ENCODE measurements at places on chromosomes 1 and 21.
A peak's percentile ranks its signal among the peaks of the same experiment; 100 is the strongest.

DNA sequence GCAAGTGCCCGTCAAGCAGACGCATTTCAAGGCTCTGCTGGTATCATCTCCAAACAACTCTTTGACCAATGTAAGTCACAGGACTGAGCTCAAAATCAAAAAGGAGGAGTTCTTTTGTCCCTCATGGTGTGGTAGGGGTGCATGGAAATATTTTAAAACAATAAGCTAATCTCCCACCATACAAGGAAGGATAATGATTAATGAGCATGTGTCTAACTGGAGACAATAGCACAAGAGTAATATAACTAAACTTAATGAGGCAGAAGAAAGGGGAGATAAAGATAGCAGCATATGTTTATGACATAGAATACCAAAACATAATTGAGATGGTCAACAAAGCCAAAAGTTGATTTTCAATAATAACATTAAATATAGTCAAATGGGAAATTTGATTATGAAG lies 668.0 kb upstream of the ZP4 start:
- no peak for DNase-seq

GRCh38 chr1:43529206-43529731 lies 1.4 kb upstream of the PTPRF start:
- DNase-seq = peak; percentile 68

- DNase-seq = no peak
Observed at GRCh38 chr1:172585348-172585747, 52.4 kb downstream of the SUCO start.

GRCh38 chr1:161119092-161119903 lies 1.4 kb downstream of the NIT1 start:
- peak; percentile 30 for DNase-seq

- no peak for DNase-seq
Observed at GRCh38 chr1:119943216-119943615, 46.9 kb upstream of the ADAM30 start.

GRCh38 chr1:10528066-10529014 lies 53.6 kb downstream of the PEX14 start:
- DNase-seq = no peak

DNA sequence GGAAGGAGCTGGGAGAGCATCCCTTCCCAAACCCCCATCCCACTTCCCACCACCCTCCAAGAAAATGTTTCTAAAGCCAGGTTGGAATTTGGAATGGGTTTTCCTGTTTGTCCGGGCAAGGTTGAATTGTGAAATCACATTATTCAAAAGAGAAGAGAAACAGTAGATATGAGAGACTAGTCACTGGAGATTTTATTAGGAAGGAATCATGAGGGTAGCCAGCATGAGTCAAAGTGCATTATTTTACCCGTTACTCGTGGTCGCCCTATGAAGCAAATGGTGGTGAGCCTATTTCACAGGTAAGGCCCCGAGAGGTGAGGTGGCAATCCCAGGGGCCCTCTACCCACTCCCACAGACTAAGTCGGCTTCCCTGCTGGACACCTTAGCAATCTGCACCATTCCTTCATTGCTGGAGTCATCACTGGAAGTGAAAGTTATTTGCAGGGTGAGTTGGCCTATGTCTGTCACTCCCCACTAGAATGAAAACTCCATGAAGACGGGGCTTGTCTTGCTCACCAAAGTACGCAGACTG lies 52.8 kb downstream of the TOMM20 start:
- DNase-seq = no peak

GRCh38 chr1:147622731-147623130 lies 47.6 kb downstream of the ACP6 start:
- no peak for DNase-seq

DNA sequence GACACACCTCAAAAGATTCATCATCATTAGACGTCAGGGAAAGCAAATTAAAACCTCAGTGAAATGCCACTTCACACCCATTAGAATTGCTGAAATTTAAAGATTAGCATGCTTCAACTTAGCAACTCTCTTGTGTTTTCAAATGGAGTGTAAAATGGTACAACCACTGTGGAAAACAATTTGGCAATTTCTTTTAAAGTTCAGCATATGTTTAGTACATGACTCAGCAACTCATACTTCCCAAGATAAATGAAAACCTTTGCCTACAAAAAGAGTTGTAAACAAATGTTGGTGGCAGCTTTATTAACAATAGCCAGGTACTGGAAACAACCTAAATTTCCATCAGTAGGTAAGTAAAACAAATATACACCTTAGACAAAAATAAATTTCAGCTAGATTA lies 42.7 kb downstream of the ST3GAL3 start:
- DNase-seq = no peak

- DNase-seq = no peak
Observed at GRCh38 chr1:70455291-70455690, 44.2 kb downstream of the CTH start.

GRCh38 chr1:16189921-16190621 lies 22.4 kb downstream of the ARHGEF19 start:
- no peak for DNase-seq

- no peak for DNase-seq
Observed at GRCh38 chr1:7752512-7753417, 18.3 kb upstream of the VAMP3 start.

- no peak for DNase-seq
Observed at GRCh38 chr21:25688275-25689155, 46.2 kb downstream of the ATP5PF start.

GRCh38 chr1:68653882-68654281 lies 157.0 kb upstream of the DEPDC1 start:
- no peak for DNase-seq

- no peak for DNase-seq
Observed at GRCh38 chr1:25735956-25736529, 64.0 kb upstream of the SELENON start.

DNA sequence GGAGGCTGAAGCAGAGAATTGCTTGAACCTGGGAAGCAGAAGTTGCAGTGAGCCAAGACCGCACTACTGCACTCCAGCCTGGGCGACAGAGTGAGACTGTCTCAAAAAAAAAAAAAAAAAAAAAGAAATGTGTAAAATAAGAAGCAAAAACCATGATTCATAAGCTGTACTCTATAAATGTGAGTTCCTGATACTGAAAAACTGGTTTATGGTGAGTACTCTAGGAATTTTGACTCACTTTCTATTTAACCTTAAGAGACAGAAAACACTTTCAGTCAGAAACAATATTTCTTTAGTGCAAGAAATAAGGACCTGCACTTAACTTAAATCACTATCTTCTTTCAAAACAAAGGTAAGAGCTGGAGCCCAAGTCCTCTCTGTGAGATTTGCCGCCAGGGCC lies 19.9 kb upstream of the POU2F1 start:
- DNase-seq = no peak

DNA sequence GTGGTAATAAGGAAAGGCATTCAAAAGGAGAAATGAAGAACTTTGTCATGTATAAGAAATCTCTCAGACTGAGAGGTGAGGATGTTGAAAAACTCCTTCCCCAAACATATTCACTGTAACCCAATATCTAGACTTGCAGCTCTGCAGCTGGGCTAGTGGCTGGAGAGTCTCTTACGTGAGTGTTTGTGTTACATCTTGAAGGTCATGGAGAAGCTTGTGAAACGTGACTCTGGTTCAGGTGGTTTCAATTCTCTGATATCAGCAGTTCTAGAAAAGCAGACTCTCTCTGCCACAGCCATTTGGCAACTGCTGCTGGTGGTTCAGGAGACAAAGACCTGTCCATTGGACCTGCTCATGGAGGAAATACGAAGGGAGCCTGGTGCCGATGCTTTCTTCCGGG lies 55.0 kb upstream of the EPHA8 start:
- no peak for DNase-seq

GRCh38 chr1:46096269-46097148 lies 35.9 kb downstream of the PIK3R3 start:
- DNase-seq = no peak

DNA sequence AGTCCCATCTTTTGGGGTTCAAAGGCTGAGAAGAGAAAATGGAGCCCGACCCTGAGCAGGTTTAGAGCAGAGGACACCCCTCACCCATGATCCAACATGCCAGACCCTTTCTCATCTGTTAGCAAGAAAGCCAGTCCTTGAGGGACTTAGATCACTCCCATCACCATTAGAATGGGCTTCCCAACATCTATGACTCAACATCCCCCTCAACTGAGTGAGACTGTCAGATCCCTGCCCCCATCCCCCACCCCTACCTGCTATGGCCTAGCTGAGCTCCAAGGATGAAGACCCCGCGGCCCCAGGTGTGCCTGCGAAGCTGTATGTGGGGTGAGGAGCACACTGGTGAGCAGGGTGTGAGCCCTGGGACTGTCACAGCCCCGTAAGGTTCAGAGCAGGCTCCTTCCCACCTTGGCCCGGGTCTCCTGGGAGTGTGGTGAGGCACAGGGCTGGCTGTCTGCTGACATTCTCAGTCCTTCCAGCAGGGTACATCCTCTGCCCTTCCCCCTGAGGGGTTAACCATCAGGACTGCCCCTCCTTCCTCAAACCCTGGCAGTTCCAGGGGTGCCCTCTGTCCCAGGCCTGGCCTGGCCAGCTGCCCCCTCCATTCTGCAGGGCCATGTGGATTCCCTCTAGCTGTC lies 21.4 kb upstream of the BLACAT1 start:
- no peak for DNase-seq

GRCh38 chr21:36134803-36135390 lies at the start of gene CBR3:
CBR3 (plus strand) TSS chr21:36135079; CDS start chr21:36135193, 114 bp downstream.
- peak; percentile 48 for DNase-seq

GRCh38 chr1:39842836-39843235 lies 40.5 kb downstream of the TRIT1 start:
- no peak for DNase-seq

DNA sequence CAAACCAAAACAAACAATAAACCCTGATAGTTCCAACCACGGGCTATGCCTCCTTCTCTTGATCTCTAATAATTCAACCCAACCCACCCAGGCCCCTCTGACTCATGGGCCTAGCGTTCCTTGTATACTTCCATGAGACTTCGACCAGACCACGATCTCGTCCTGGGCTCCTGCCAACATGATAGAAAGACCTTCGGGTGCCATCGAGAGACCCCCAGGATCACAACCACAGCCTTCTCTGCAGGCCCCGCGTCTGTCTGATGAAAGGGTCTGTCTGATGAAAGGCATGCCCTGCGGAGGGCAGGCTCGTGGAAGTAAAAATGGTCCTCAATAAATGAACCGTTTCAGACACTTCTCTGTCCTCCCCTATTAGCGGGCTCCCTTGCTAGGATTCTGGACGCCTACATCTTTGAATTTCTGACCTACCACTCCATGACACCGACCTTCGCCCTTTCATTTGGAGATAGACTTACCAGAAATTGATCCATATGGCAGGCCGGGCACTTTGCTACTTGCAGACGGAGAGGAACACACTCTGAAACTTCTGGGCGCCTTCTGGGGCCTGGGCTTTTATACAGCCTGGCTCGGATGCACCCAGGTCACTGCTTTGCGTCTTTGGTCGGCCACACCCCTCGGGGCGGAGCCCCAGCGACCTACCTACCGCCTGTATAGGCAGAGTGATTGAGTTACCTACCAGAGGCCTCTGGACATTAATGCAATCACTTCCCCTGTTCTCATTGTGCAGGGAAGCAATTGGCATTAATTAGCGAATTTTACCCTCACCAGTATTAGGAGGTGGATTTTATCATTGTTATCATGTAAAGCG lies 5.3 kb upstream of the KLF18 start:
- no peak for DNase-seq

DNA sequence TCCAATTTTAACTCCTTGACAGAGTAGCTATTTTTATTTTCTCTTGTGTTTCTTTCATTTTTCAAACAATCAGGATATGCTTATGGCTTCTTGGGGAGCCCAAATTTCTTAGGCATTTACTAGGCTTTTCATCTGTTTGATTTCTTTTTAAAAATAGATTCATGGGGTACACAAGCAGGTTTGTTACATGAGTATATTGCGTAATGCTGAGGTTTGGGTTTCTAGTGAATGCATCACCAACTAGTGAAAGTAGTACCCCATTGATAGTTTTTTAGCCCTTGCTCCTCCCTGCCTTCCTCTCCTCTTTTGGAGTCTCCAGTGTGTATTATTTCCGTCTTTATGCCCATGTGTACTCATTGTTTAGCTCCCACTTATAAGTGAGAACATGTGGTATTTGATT lies 190.7 kb downstream of the CENPF start:
- DNase-seq = no peak

DNA sequence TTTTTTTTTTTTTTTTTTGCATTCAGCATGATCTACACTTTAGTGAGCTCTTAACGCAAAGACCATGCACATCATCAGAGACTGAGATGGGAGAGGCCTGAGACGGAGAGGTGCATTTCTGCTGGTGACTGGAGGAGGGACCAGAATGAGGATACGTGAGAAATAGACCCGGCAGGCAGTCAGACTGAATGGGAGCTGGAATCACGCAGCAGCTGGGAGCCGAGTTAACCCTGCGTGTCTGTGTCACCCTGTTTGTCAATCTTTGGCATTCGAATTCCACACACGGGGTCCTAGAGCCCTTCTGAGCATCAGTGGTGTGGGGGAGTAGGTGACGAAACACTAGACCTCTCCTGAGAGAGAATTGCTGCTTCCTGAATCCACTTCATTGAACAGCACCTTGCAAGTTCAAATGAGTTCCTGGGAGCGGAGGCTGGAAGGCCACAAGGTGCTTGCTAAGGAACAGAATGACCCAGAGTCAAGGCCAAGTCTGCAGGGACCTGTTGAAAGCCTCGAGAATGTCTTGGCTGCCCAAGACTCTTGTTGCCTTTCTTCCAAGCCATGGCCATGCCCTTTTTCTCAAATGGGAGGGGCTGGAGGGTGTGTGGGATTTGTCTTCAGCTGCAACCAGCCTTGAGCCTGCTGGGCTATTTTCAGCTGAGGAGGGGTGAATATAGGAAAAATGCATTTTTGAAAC lies 123.3 kb downstream of the CNIH3 start:
- no peak for DNase-seq

DNA sequence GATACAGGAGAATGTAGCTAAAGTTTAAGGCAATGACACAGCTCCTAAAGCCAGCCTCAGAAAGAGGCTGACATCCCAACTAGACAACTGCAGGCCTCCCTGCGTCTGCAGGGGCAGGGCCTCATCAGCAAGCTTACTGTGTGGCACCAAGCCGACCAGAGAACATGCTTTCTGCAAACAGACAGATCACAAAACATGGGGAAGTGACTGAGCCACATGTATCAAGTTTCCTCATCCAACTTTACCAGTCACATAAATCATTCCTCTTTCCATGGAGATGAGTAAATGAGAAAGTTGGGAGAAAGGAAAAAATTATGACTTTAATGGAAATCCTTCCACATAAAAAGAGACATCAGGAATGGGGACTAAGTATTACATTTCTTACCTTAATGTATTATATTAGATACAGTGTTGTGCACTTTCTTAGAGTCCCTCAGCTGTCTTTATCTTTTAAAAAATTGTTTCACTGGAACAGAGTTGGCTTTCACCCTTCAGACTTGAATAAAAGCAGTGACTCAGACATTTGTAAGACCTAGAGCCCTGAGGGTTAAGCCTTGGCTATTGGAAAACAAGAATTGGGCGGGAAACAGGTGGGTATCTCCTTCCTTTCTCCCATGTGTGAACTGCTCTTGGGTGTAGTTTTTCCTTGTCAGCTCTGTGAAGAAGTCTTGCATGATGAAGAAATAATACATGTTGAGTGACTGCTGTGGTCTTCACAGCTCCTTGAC lies 305.7 kb upstream of the SNX7 start:
- no peak for DNase-seq

- DNase-seq = no peak
Observed at GRCh38 chr1:184112176-184112948, 60.8 kb downstream of the TSEN15 start.

GRCh38 chr1:73674945-73675561 lies 522.9 kb downstream of the LRRIQ3 start:
- DNase-seq = no peak

All from stimulated activated CD8-positive, alpha-beta memory T cell treated with anti-CD3 and anti-CD28 coated beads, Interleukin-2, amount 100 ng/mL, for 48 hours (primary cell).